ENCODE measurements at places on chromosomes 3 and 15.

DNA sequence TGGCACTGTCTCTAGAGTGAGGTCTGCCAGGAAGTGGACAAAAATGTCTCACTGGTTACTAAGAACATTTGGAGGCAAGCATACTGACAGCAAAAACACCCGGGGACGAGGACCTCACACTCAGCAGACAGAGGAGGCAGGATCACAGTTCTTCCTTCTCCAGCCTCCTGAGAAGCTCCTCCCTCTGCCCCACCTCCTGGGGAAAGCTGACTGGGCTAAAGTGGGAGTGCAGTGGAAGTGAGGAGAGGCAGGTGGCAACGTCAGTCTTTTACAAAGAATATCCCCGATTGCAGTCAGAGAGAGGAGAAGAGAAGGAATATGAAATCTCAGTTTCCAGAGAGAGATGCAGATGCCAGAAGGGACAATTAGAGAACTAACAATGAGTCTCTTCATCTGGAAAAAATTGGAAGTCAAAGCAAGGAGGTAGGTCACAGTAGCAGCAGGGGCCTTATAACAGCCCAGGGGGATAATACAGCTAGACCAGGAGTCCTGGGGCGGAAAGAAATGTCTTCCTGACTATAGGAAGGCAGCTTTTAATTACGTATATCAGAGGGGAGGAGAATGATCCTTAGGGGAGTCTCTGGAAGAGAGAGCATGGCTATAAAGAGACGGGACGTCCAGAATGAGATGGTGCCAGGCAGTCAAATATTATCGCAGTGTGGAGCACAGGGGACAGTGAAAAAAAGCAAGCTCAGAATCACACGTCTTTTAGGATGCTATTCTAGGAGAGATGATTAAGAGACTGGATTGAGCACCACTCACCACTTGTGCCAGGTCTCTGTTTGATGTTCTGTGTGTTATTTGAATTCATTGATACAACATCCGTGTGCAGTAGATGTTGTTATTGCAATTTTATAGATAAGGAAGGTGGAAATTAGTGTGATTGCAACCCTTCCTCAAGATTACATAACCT, 47.2 kb downstream of the LEO1 start:
- no peak overlapping the region for H3K4me3 ChIP-seq
- no peak for DNase-seq
- no peak overlapping the region for H3K27ac ChIP-seq
- H3K27me3 ChIP-seq, result no peaks in the 10 kb centered on the region
- H3K36me3 ChIP-seq, result peaks cover 35% of the 10 kb centered on the region
- no peaks in the 10 kb centered on the region for H3K4me1 ChIP-seq

- H3K4me1 ChIP-seq, result peaks cover 5% of the 10 kb centered on the region
- DNase-seq, result no peak
- peaks cover 10% of the 10 kb centered on the region for H3K27me3 ChIP-seq
- H3K27ac ChIP-seq, result no peak overlapping the region
- H3K4me3 ChIP-seq, result no peak overlapping the region
- peaks cover 14% of the 10 kb centered on the region for H3K36me3 ChIP-seq
Measured at GRCh38 chr15:71366926-71367325, 251.7 kb downstream of the THSD4 start.

- no peaks in the 10 kb centered on the region for H3K36me3 ChIP-seq
- no peaks in the 10 kb centered on the region for H3K27me3 ChIP-seq
Measured at GRCh38 chr3:82773207-82773606, 1011.8 kb upstream of the GBE1 start.

DNA sequence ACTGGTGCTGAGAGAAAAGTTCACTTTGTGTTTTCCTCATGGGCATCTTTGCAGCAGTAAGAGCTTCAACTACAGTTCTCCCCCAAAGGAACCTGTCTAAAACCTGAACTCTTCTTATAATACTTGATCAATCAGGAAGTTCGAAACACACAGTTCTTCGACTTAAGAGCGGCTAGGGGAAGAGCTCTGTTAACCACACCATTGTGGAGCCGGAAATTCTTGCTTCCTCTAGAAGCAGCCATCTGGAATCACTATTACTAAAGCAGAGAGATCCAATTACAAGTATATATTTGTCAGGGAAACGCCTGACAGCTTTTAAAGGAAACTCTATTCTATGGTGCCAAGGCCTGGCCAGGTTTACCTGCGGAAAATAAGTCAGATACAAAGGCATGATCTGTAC, 337.3 kb upstream of the CBLB start:
- H3K4me3 ChIP-seq, result peak overlapping the region; percentile 8
- DNase-seq, result peak; percentile 34
- H3K27me3 ChIP-seq, result no peaks in the 10 kb centered on the region
- peaks cover 39% of the 10 kb centered on the region for H3K4me1 ChIP-seq

GRCh38 chr15:79635149-79635771, 203.1 kb downstream of the MINAR1 start:
- no peaks in the 10 kb centered on the region for H3K4me1 ChIP-seq
- DNase-seq, result no peak
- H3K36me3 ChIP-seq, result no peaks in the 10 kb centered on the region

GRCh38 chr3:37945807-37946530, 44.6 kb upstream of the VILL start:
- H3K36me3 ChIP-seq, result no peaks in the 10 kb centered on the region
- DNase-seq, result no peak
- H3K4me3 ChIP-seq, result no peak overlapping the region
- H3K27me3 ChIP-seq, result no peaks in the 10 kb centered on the region
- no peak overlapping the region for H3K27ac ChIP-seq

DNA sequence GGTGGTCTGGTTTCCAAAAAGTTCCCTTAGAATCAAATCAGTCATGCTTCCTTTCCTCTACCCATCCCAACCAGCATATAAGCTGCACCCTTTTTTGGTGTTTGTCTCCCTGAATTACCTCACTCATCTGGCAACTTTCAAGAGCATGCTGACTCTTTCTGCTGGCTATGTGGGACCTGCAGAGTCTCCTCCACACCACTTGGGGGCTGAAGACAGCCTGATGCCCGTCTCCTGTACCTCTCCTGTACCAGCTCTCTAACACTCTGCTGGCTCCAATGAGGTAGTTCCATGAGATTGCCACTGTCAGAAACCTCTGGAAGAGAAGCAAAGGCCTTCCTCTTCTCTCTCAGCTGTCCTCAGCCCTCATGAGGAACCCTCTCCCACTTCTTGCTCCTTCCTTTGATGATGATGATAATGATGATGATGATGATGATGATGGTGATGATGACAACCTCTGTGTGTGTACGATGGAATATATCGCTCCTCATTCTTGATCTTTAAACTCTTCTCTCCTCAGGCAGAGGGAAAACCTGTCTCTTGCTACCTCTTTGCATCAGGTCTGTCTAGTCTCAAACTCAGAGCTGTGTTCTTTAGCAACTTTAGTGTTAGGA, 257.5 kb downstream of the ZNF621 start:
- H3K4me3 ChIP-seq, result no peak overlapping the region
- H3K36me3 ChIP-seq, result no peaks in the 10 kb centered on the region
- no peak for DNase-seq
- no peak overlapping the region for H3K27ac ChIP-seq
- peaks cover 1% of the 10 kb centered on the region for H3K27me3 ChIP-seq

DNA sequence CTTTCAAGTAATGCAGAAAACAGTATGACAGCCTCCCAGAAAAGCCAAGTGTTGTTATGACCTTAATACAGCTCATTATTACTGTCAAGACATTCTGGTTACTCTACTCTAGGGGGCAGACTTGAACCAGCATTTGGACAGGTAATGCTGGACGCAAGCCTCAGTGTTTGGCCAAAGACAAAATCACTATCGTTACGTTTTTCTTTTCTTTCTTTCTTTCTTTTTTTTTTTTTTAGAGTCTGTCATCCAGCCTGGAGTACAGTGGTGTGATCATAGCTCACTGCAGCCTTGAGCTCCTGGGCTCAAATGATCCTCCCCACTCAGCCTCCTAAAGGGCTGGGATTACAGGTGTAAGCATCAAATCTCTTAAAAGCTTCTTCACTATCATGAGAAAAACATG, 29.4 kb upstream of the TMEM45A start:
- H3K27ac ChIP-seq, result no peak overlapping the region
- peaks cover 16% of the 10 kb centered on the region for H3K4me1 ChIP-seq
- no peaks in the 10 kb centered on the region for H3K36me3 ChIP-seq
- no peak overlapping the region for H3K4me3 ChIP-seq
- no peak for DNase-seq

DNA sequence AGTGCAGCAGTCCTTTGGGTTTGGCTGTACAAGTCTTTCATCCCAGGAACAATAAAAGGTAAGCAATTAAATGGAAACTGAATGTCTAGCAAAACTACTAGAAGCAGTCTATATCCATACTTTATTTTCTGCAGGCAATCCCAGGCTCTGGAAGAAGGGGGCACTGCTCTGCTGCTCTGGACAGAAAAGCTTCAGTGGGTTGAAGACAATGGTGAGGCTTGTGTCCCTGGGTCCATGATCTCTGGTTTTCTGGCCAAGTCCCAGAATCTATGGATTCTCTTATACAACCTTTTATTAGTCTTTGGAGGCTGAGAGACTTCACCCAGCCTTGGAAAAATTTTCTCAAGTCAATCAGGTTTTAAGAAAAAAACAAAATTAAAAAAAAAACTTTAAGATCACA, 35.6 kb downstream of the SCAP start:
- no peaks in the 10 kb centered on the region for H3K27me3 ChIP-seq
- no peak for DNase-seq
- peaks cover 11% of the 10 kb centered on the region for H3K4me1 ChIP-seq
- peaks cover 17% of the 10 kb centered on the region for H3K36me3 ChIP-seq
- no peak overlapping the region for H3K4me3 ChIP-seq

- H3K4me3 ChIP-seq, result no peak overlapping the region
- no peaks in the 10 kb centered on the region for H3K4me1 ChIP-seq
- no peaks in the 10 kb centered on the region for H3K27me3 ChIP-seq
- DNase-seq, result no peak
Measured at GRCh38 chr3:142680710-142681109, 43.1 kb upstream of the TRPC1 start.

- DNase-seq, result no peak
- no peaks in the 10 kb centered on the region for H3K4me1 ChIP-seq
- peaks cover 13% of the 10 kb centered on the region for H3K36me3 ChIP-seq
- H3K27ac ChIP-seq, result no peak overlapping the region
Measured at GRCh38 chr3:11422291-11422690, 150.1 kb downstream of the ATG7 start.

GRCh38 chr3:117217760-117218316, 508.3 kb downstream of the TUSC7 start:
- no peaks in the 10 kb centered on the region for H3K36me3 ChIP-seq
- H3K27me3 ChIP-seq, result no peaks in the 10 kb centered on the region
- no peak overlapping the region for H3K4me3 ChIP-seq
- no peaks in the 10 kb centered on the region for H3K4me1 ChIP-seq
- no peak overlapping the region for H3K27ac ChIP-seq
- no peak for DNase-seq

GRCh38 chr3:68808563-68808962, 123.8 kb downstream of the TAFA4 start:
- H3K27ac ChIP-seq, result no peak overlapping the region
- H3K27me3 ChIP-seq, result no peaks in the 10 kb centered on the region
- H3K4me3 ChIP-seq, result no peak overlapping the region
- no peak for DNase-seq

- no peak overlapping the region for H3K4me3 ChIP-seq
- H3K4me1 ChIP-seq, result peaks cover 2% of the 10 kb centered on the region
- DNase-seq, result no peak
Measured at GRCh38 chr3:126963261-126964190, 19.4 kb upstream of the PLXNA1 start.

DNA sequence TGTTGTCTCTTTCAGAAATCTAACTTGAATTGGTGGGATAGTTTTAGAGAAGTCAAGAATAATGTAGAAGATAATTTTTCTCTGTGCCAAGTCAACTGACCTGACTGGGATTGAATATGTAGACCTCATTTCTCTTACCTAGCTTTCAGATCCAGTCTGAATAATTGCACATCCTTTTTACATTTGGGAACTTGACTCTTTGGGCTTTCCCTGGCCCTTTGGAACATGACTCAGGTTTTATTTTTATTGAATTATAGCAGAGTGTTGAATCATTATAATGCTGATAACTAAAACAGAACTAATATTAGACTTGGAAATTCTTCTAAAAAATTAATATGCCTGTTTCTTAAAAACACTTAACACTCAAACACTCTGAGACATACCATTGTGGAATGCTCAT, 76.5 kb downstream of the PFN2 start:
- H3K4me3 ChIP-seq, result no peak overlapping the region
- no peaks in the 10 kb centered on the region for H3K4me1 ChIP-seq
- peaks cover 21% of the 10 kb centered on the region for H3K36me3 ChIP-seq

DNA sequence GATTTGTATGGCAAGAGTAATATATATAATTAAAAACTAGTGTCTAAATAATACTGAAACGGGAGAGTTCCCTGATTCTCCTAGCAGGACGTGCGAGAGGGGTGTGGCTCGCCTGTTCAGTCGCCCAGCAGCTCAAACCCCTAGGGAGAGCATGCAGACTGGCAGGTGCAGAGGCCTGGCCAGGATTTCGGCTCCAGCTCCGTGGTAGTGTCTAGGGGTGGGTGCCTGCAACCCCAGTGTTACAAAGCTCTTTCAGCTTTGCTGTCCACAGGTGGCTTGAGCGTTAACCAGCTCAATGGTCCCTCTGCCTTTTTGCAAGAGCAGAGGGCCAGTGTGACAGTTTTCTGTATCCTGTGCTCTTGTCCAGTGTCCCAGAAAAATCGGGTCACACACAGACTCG, 226.6 kb downstream of the ALCAM start:
- H3K4me3 ChIP-seq, result no peak overlapping the region
- H3K36me3 ChIP-seq, result no peaks in the 10 kb centered on the region
- no peak for DNase-seq

DNA sequence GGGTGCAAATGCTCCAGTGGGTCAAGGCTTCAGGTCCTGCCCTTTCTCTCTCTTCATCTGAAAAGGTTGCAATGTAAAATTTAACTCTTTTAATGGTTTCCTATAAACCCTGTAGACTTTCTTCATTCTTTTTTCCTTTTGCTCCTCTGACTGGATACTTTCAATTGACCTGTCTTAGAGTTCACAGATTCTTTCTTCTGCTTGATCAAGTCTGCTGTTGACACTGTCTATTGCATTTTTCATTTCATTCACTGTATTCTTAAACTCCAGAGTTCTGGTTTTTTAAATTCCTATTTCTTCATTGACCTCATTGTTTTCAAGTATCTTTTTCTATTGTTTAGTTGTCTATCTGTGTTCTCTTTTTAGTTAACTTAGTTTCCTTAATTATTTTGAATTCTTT, 82.1 kb downstream of the FAM227B start:
- DNase-seq, result no peak
- H3K27me3 ChIP-seq, result no peaks in the 10 kb centered on the region
- no peaks in the 10 kb centered on the region for H3K4me1 ChIP-seq
- H3K36me3 ChIP-seq, result no peaks in the 10 kb centered on the region
- H3K27ac ChIP-seq, result no peak overlapping the region

GRCh38 chr3:53850895-53851294, 4.5 kb downstream of the IL17RB start:
- H3K36me3 ChIP-seq, result peaks cover 14% of the 10 kb centered on the region
- peaks cover 36% of the 10 kb centered on the region for H3K27me3 ChIP-seq
- H3K27ac ChIP-seq, result no peak overlapping the region

DNA sequence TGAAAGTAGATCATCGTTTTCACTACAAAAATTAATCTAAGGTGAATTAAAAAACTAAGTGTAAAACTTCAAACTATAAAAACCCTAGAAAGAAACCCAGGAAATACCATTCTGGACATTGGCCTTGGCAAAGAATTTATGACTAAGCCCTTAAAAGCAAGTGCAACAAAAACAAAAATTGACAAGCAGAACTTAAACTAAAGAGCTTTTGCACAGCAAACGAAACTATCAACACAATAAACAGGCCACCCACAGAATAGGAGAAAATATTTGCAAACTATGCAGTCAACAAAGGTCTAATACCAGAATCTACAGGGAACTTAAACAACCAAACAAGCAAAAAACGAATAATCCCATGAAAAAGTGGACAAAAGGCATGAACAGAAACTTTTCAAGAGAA, 302.0 kb downstream of the CHST2 start:
- no peak overlapping the region for H3K27ac ChIP-seq
- DNase-seq, result no peak
- H3K36me3 ChIP-seq, result no peaks in the 10 kb centered on the region
- H3K4me3 ChIP-seq, result no peak overlapping the region
